ENCODE measurements at places on chromosomes 5 and 9.

DNA sequence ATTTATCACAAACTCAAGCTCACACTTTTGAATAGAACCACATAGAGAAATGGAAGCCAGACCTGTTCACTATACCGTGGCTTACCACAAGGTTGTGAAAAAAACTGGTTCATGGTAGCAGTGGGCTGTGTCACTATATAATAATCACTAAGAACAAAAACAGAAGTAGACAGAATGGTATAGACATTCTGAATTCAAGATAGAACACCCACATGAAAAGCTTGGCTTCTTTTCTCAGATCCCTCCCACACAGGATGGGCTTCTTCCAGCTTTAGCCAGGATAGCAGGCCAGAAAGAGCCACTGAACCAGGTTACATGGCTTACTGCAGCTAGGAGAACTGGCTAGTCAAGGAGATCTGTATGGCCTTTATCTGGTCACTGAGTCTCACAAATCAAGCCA lies 6.1 kb upstream of the NRG2 start:
- DNase-seq: no peak

DNA sequence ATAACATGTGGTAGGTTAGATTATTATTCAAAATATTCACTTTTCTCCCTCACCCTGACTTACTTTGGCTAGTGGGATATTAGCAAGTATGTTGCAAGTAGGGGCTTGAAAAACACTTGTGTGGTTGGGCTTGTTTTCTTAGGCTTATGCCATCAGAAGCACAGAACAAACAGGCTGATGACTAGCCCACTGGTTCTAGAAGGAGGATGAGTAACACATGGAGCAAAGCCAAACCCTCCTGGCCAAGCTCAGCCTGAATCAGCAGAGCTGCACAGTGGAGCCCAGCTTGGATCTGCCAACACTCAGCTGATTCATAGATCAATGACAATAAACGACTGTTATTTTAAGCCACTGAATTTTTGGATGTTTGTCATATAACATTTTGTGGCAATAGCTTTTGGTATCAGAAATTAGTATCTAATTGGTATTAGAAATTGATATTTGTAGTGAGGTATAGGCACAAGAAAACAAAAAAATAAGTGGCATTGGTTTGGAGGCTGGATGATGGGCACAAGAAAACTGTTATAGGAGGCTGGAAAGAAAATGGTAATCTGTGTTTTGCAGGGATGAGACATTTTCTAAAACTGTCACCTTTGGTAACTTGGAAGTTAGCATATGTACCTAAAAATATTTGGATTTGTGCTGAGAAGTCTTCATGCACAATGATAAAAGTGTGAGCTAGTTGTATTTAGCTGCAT lies 46.1 kb upstream of the ZBED3 start:
- DNase-seq: no peak

GRCh38 chr5:147445090-147445489 lies 64.8 kb downstream of the DPYSL3 start:
- DNase-seq: no peak

DNA sequence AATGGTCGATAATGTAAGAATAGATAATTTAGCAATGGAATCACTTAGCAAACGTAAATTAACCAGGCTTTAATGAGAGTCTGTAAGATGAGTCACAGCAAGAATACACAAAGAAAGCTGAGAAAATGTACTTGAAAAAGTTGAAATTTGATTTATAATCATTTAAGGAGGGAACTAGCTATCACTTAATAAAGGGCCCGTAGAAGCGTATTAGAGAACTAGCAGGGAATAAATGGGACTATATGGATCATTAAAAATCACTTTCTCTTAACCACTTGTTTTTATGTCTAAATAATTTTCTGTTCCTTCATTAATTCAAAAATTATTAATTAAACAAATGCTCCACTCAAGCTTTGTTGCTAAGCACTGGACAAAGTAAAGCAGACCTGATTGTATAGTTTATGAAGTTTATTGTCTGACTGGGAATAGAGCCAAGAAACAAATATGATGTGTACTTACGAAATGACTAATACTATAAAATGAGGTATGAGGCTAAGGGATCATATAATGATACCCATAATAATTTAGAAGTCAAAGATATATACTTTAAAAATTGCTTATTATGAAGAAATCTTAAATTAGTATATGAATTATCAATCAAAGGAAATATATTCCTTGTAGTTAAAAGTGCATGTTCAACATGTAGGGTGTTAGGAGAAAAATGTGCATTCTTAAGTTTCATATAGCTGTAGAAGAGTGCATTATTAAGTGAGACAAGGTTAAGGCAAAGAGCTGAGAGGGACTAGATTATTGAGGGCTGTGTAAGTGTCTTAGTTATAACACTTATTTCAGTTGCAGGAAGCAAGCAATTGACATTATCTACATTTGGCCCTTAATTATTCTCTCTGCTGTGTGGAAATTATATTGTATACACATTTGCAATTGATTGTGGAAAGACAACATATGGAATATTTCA lies 196.8 kb downstream of the PRDM9 start:
- no peak for DNase-seq
